ENCODE measurements at places on chromosomes 5 and 9.

DNA sequence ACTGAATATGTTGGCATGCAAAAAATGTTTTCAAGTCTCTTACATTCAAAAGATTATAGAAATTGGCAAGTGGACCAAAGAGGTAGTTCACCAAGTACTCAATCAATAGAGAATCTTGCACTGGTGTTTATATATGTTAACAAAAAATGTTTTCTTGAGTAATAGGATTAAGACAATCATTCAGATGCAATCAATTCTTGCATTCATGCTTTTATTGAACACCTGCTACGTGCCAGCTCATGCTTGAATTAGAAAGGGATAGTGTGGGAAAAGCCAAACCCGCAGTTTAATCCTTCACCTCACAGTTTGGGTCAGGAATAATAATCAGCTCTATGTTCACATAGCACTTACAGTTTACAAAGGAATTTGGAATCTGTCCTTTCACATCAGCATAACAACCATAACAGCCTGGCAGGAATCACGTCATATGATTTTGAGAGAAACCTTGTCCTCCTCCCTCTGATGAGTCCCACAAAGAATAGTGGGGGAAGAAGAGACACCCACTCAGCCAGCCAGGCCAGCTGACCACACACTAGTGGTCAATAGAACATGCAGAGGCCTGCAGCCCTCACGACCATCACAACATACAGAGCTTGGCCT lies 36.8 kb upstream of the FRRS1L start:
- DNase-seq, result no peak

DNA sequence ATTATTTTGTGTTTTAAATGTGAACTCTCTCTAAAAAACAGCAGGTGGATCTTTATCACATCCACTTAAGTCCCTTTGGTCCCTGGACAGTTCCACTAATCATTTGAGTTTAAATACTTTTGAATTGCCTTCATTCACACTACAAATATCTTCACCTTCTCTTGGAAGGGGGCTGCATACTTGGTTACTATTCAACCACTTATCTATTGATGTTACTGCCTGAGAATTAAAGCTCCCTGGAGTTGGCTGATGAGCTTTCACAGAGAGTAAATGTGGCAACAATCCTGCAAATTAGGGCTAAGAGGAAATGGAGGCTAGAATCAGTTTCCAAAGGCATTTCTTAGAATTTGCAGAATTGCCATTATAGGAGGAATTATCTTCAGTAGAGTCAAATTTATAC lies 180.4 kb downstream of the ST8SIA4 start:
- no peak for DNase-seq

GRCh38 chr5:124570285-124571035 lies 176.0 kb downstream of the ZNF608 start:
- no peak for DNase-seq

DNA sequence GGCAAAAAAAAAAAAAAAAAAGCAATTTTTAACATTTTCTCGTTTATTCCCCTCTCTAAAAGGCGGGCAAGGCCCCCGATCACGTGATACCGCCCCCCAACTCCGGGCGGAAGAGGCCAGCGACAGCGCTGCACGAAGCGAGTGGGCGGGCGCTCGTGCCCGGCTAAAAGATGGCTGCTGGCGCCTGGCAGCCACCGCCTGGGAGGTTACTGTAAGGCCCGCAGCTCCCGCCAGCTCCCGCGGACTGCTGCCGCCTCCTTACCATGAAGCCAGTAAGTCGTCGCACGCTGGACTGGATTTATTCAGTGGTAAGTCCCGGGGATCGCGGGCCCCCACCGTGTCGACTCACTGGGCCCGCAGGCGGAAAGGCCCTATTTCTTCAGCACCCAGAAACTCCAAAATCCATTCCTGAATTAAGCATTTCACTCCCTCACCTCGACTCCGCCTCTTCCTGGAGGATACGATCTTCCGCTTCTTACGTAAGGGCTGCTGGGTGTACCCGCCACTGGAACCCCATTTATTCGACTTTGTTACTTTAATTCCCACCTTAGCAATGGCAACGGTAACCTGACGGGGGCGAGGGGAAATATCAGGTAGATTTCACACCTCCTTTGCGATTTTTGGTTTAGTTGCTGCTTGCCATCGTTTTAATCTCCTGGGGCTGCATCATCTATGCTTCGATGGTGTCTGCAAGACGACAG lies at the start of the genes SMIM27 and TOPORS:
SMIM27 (plus strand) TSS at position 156 of the 701 bp plus-strand sequence; CDS start at position 264, 108 bp downstream.
TOPORS (minus strand) TSS at position 415 of the 701 bp plus-strand sequence; CDS start at position 265, 150 bp downstream.
- peak; percentile 99 for DNase-seq

GRCh38 chr5:28390341-28390740 lies 1352.0 kb upstream of the CDH9 start:
- no peak for DNase-seq

DNA sequence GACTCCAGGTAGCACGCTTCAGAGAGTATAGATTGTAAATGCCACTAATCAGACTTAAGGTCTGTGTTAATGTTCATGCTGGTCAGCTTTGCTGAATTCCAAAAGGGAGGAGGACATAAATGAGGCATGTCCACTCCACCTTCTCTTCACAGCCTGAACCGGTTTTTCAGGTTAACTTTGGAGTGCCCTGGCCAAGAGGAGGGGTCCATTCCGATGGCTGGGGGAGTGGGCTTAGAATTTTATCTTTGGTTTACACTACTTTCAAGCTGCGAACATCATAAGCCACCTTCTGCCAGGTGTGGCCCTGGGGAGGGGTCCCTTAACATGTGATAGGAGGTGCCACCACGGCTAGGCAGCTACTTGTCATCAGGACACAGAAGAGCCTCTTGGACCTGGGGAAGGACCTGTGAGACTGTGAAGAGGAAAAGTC lies 24.2 kb downstream of the ABO start:
- DNase-seq, result no peak

Data from NB4 (cell line).